ENCODE measurements at places on chromosomes 1 and 21.

- DNase-seq: peak; percentile 42
Observed at GRCh38 chr1:67429528-67430357, 459 bp downstream of the SERBP1 start.

DNA sequence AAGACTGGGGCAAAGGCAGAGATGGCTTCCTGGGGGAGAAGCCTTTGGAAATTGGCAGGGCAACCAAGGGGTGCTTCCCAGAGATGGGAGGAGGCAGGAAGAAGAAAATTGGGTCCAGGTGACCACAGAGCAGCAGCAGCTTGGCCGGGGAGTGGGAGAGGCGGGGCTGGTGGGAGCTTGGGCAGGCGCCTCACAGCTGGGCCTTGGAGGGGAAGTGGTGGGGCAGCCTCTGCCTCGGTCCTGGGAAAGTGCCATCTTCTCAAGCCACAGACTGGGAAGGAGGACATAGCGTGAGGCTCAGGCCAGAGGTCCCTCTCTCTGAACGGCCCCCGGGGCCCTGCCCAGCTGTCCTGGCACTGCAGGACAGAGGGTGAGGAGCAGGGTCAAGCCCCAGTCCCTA is 24.0 kb upstream of the WASF2 start:
- no peak for DNase-seq

DNA sequence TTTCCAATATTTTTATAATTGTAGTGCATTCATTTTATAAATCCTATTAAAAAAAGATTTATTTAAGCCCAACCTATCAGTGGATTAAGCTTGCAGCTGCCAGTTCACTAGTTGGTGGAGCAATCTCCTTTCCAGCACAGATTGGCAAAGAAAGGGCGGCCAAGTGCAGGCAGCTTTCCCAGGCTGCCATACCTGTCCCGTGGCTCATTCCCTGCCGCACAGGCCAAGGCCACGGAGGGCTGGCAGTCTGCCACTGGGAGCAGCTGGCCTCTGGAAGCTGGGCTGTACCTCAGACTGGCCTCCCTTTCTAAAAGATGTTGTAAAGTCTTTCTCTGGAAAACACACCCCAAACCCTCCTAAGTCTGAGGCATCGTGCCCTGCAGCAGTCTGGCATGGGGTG is 74.2 kb downstream of the SIM2 start:
- DNase-seq: no peak

DNA sequence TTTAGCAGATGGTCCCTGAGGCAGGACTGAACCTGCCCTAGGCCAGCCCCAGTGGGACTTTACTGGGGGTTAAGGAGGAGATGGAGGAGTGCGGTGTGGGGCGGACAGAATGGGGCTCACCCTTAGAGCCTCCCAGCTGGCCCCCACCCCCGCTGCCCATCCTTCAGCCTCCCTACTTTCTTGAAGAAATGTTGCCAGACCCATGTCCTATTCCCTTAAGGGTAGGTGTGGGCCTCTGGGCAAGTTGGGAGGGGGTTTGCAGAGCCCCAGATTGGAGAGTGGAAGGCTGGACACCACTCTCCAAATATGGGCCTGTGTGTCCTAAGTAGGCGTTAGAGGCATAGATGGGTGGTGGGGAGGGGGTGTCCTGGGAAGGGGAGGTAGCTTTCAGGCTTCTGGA is 19.2 kb upstream of the EPS8L3 start:
- DNase-seq: no peak

DNA sequence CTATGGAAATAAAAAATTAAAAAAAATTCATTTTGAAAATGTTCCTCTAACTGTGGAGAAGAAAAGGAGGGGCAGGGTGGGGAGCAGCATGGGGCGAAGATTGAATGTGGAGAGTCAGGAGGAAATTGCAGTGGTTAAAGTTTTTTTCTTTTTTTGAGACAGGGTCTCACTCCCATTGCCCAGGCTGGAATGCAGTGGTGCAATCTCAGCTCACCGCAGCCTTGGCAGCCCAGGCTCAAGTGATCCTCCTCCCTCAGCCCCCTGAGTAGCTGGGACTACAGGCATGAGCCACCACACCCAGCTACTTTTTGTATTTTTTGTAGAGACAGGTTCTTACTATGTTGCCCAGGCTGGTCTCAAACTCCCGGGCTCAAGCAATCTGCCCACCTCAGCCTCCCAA is 67.6 kb downstream of the ADSS2 start:
- DNase-seq: no peak

DNA sequence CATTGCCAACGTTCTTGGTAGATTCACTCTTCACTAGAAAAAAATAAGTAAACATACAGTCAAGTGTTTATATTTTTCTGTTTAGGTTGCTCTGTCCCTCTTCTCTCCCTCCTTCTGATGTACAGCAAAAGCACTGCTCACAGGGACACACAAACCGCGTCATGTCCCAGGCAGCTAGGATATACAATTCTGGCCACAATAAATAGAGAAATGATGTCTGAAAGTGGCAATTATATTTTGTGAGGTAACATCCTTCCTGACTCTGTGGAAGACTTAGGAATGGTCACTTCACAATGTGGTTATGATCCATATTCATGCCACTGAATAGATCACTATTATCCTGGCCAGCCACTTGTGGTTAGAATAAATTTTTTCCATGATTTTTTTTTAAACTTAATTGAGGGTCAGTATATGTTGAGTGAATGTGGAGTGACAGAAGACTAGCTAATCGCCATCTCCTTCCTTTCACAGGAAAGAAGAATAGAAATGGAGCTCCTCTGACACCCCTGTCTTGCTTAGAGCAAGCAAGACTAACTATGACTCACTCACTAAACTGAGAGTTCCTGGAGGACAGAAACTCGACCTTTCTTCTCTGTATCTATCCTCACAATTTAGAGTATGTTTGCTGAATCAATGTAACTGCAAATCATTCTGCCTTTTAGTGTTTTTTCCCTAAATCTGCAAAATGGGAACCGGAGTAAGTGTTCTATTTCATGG is 54.0 kb downstream of the ZNHIT6 start:
- DNase-seq: no peak

DNA sequence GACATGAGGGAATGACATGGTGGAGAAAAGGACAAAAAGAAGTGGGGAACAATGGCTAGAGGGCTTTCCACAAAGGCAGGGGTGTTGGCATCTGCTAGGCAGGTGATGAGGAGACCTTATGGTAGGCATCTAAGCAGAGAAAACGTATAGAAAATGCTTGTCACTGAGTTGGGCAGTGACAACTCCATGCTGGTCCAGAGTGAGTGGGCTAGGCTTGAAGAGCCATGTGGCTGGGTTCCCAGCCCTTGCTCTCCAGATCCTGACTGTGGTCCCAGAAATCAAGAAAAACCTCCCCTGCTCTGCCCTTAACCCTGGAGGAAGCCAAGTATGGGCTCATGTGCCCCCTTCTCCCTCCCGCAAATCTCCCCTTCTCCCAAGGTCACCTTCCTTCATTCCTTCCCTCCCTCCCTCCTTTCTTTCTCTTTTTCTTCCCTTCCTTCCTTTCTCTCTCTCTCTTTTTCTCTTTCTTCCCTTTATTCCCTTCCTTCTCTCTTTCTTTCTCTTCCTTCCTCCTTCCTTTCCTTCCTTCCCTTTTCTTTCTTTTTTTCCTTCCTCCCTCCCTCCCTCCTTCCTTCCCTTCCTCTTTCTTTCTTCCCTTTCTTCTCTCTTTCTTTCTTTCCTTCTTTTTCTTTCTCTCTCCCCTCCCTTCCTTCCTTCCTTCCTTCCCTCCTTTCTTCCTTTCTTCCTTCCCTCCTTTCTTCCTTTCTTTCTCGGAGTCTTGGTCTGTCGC is 102.8 kb downstream of the NAV1 start:
- DNase-seq: no peak

DNA sequence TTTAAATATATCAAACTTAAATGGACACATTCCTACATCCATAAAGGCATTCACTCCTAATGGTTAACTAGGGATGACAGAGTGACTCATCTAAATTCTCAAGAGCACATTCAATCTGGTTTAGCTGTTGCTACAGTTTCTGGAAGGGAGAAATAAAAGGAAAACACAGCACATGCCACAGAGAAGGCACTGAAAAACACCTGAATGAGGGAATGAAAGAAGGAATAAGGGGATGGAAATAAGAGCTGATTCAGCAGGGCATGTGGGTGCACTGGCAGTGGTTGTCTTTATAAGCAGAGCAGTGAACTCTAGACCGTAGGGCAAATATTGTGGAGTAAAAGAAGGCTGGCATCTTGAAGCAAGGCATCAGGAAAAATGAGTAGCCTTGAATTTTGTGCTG is 79.3 kb downstream of the LHX4 start:
- DNase-seq: no peak

- DNase-seq: no peak
Observed at GRCh38 chr1:155944444-155944799, 3.0 kb downstream of the RXFP4 start.

DNA sequence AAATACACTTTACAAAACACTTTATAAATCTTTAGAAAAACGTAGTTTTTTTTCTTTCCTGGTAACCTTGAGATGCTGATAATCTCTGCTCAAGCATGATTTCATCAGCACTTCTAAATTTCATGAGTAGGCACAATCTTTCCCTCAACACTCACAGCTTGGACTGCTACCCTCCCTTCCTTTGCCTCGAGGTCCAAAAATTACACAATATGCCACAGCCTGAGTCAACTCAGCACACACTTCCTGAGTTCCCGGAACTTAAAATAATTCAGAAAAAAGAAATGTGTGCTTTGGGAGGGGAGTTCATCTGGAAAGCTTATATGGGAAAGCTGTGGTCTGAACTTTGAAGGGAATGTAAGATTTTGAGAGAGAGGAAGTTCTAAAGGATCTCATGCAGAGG is 5.9 kb downstream of the CLCA2 start:
- DNase-seq: no peak

DNA sequence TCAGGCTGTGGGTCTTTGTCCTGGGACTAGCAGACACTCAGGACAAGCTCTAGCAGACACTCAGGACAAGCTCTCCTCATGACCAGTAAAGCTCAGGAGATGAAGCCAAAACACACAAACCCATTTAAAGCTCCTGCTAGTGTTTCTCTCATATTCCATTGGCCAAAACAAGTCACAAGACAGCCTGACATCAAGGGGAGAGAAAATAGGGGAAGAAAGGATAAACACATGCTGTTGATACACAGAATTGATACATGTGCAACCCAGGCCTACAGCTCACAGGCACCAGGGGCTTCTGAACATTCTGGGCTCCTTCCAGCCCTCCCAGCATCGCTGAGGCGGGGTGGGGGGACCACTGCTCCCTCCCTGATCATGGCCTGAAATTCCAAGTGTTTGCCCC is 35.3 kb downstream of the ATF3 start:
- no peak for DNase-seq

DNA sequence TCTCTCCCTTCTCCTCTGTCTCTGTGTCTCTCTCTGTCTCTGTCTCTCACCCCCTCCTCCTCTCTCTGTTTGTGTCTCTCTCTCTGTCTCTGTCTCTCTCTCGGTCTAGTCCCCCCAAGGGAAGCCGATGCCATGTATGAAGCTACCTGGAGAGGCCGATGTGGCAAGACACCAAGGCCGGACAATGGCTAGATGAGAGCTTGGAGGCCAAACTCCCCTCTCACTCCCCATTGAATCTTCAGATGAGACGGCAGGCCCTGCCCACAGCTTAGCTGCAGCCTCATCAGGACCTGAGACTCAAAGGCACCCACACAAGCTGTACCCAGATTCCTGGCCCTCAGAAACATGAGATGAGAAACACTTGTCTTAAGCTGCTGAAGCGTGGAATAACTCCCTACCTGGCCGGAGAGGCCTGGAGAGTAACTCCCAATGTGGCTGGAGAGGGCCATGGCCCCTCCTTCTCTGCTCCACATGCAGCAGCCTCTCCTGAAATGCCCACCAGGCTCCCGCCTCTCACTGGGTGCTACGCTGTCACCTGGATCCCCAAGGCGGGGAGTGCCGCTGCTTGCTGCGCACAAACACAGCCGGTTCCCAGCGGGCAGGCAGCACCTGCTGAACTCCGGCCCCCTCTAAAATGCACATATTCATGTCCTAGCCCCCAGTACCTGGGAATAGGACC is 7.8 kb upstream of the ACTRT2 start:
- no peak for DNase-seq

DNA sequence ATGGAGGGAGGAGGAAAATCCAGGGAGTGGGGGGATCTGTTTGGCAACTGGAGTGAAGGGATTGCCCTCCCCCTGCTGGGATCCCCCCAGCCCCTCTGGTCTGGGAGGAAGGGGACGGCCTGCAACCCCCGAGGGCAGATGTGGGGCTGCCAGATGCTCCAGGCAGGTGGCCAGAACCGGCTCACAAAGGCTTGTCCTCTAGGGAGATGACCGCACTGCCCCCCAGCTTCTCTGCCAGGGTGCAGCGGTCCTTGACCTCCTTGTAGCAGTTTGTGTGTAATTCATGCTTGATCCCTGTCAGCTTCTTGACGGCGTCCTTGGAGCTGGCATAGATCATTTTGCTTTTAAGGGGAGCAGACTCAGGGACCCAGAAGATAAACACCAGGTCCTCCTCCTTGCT is 69.2 kb downstream of the ROR1 start:
- no peak for DNase-seq

GRCh38 chr1:37726751-37727585 is 34.7 kb downstream of the CDCA8 start:
- no peak for DNase-seq

DNA sequence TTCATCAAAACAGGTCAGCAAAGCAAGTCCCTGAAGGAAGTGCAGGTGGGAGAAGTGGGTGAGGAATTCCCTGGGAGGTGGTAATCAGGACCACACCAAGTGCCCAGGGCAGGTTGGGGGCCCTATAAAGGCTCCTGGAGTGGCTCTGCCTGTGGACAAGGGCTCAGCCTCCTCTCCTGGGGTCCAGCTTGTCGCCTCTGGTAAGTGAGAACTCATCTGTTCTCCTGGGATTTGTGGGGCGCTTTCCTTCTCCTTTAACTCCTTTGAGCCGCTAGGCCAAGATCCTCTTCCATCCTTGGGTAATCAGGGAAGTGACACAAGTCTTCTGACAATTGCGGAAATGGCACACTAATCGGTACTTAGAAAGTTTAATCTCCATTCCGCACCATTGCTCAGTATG is at the start of gene SPRR4:
Gene SPRR4, plus strand, starts transcription at position 154 of the 400 bp plus-strand sequence. CDS start 1,243 bp downstream, outside the sequence.
- no peak for DNase-seq

GRCh38 chr1:203559523-203559922 is 65.6 kb downstream of the OPTC start:
- DNase-seq: no peak

GRCh38 chr1:111733183-111733991 is 5.8 kb downstream of the INKA2 start:
- no peak for DNase-seq

GRCh38 chr1:12194666-12195216 is 27.9 kb downstream of the TNFRSF1B start:
- DNase-seq: no peak

- DNase-seq: no peak
Observed at GRCh38 chr1:217917281-217917887, 286.2 kb downstream of the SPATA17 start.

GRCh38 chr21:14876524-14876840 is 188.3 kb downstream of the NRIP1 start:
- no peak for DNase-seq

- no peak for DNase-seq
Observed at GRCh38 chr1:93571623-93572310, 109.9 kb downstream of the BCAR3 start.

GRCh38 chr21:33028773-33029384 is 3.1 kb downstream of the OLIG2 start:
- DNase-seq: peak; percentile 28

DNA sequence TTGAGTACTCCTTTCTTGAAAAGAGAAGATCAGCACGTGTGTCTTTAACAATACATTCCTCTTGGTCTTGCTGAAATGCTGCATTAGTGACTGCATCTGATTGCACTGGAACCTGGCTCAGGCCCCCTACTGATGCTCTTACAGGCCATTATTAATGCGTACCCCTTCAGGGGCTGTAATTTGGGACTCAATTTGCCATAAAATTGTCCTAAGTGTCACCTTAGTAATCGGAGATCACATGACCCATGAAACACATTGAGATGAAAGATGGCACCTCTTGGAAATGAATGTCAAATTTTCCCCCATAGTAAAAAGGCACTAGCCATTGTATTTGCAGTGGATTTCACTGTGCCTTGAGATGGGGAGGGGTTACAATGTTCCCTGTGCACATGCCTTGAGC is 563.3 kb downstream of the KIF26B start:
- no peak for DNase-seq

All from activated naive CD4-positive, alpha-beta T cell treated with Interleukin-2 at 50 U/mL for 16 hours (primary cell).